Stimulated activated CD8-positive, alpha-beta memory T cell treated with anti-CD3 and anti-CD28 coated beads, Interleukin-4, amount 100 ng/mL, for 1 hour (primary cell): ENCODE measurements at places on chromosomes 3 and 15.

- no peak for DNase-seq
Observed at GRCh38 chr3:76753599-76753998, 286.3 kb upstream of the ROBO2 start.

- no peak for DNase-seq
Observed at GRCh38 chr3:168422843-168423242, 327.1 kb upstream of the GOLIM4 start.

DNA sequence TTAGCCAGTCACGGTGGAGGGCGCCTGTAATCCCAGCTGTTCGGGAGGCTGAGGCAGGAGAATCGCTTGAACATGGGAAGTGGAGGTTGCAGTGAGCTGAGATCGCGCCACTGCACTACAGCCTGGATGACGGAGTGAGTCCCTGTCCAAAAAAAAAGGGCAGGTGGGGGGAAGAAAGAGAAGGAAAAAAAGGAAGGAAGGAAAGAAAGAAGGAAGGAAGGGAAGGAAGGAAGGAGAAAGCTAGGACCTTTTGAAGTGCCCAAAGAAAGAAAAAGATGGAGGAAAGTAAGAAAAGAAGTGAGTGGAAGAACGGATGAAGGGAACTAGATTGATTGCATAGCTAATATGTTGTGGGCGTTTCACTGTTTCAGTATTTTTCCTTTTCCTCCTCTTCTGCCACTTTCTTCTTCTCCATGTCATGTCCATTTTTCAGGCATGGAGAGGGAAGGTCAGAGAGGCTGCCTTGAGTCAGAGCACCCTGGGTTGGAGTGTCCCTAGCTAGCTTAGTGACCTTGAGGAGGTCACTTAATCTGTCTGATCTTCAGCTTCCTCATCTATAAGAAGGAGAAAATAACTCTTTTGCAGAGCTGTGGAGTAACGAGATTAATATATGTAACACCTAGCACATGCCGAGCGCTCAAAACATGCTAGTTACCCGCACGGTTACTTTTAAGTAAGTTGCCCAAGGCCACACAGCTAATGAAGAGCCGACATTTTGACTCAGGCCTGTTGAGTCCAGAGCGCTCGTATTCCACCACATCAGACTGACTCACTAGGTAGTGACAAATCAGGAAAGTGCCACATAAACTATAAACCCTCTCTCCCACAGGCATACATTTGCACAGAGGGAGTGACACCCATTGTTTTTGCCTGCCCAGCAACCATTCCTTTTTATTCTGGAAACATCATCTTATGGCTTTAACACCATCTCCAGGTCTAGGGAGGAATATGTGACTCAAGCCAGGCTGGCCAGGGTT, 42.2 kb downstream of the BHLHE40 start:
- DNase-seq = no peak

- no peak for DNase-seq
Observed at GRCh38 chr3:187850258-187850921, 105.1 kb upstream of the BCL6 start.

DNA sequence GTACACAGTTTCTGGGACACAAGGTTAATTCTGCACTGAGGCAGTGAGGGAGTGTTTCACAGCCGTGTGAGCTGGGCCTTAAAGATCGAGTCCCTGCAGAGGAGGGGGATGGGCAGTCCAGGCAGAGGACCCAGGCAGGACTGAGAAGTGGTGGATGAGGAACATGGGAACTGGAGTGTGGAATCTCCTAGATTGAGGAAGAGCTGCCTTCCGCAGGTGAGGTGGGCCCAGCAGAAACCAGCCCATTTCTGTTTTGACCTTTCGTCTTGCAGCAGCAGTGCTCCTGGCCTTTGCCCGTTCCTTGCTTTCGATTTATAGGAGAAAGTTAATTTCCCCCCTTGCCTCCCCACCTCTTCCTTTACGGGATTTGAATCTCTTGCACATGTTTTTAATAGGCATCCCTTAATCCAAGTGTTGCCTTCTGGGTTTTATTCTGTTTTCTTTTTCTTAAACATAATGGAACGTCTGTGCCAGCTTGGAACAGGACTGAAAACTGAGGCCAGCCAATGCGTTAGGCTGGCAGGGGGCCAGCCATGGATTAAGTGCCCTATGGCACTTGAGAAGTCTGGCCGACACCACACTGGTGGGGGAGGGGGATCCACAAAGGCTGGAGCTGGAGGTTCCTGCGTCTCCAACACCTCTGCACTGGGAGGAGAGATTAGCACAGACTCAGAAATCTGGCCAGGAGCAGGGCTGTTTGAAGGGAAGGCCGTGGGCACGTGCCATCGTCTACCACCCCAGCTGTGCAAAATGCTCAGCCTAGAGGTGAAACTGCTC, 78.1 kb downstream of the AAGAB start:
- no peak for DNase-seq
